ELR (cell line): ENCODE measurements at places on chromosomes 16 and 17.
A peak's percentile ranks its signal among the peaks of the same experiment; 100 is the strongest.

GRCh38 chr16:73764321-73764720 is 532.3 kb upstream of the PSMD7 start:
- DNase-seq = no peak

DNA sequence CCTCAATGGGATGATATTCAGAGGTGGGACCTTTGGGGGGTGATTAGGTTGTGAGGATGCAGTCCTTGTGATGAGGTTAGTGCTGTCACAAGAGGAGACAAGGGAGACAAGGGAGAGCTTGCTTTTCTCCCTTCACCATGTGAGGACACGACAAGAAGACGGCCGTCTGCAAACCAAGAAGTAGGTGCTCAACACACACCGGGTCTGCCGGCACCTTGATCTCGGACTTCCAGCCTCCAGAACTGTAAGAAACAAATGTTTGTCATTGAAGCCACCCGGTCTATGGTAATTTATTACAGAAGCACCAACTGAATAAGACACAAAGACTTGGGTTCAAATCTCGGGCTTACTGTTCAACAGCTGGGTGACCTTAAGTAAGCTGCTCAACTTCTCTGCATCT is 64.9 kb downstream of the MPHOSPH6 start:
- DNase-seq = no peak

DNA sequence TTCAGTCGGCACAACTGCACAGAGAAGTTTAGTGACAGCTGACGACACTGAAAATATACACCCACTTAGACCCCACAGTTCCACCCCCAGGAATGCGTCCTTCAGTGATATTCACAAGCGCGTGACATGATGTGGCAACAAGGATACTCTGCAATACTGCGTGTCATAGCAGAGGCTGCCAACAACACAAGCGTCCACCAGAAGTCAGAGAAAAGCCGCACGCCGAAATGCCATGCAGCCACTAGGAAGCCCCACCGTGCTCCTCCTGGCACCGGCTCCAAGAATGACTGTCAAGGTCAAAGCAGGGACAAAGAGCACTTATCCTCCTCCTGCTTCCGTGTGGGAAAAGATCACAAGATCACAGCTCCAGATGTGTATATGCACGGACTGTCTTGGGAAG is 3.5 kb downstream of the ATP2A3 start:
- DNase-seq = no peak

DNA sequence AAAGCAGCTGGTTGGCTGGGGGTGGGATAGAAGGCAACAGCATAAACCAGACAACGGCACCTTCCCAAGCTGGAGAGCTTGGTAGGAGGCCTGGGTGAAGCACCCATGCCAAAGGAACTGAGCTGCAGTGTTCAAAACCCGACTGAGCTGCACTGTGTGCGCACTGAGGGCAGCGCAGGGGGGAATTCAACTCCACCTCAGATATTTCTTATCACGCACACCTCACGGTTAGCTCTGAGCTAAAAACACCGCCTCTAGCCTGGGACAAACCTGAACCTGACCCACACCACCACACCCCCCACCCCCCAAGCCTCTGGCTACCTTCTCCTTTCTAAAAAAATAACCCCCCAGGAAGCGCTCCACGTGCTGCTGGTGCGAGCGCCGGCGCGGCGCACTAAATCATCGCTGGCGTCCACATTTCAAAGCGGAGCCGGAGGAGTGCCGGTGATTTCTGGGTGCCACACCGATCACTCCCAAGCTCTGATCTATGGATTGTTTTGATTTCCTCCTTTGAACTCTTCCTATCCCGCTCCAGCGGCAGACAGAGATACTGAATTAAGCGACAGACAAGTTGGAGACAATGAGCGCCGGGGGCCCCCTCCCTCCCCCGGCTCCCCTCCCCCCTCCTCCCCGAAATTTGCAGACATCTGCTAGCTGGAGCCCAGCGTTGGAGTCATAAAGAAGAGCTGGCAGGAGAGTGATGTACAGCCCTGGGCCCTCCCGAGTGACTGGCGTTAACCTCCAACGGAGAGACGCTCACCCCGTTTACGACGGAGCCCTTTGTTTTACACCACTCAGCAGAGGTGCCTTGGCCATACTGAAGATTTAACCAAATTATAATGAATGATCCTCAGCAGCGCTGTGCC is 85.0 kb downstream of the NOG start:
- DNase-seq = no peak

DNA sequence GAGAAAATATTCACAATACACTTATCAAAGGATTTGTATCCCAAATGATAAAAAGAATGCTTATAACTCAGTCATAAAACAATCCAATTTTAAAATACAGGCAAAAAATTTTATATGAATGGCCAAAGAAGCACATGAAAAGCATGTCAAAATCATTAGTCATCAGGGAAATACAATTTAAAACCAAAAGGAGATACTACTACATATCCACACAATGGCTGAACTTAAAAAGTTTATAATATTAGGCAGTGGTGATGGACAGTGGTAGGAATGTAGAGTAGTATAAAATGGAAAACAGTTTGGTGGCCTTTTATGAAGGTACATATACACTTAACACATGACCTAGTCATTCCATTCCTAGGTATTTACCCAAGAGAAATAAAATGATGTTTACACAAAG is 12.2 kb downstream of the CMC2 start:
- DNase-seq = peak; percentile 65

- DNase-seq = no peak
Observed at GRCh38 chr16:20515688-20516090, 60.5 kb downstream of the ACSM2B start.

DNA sequence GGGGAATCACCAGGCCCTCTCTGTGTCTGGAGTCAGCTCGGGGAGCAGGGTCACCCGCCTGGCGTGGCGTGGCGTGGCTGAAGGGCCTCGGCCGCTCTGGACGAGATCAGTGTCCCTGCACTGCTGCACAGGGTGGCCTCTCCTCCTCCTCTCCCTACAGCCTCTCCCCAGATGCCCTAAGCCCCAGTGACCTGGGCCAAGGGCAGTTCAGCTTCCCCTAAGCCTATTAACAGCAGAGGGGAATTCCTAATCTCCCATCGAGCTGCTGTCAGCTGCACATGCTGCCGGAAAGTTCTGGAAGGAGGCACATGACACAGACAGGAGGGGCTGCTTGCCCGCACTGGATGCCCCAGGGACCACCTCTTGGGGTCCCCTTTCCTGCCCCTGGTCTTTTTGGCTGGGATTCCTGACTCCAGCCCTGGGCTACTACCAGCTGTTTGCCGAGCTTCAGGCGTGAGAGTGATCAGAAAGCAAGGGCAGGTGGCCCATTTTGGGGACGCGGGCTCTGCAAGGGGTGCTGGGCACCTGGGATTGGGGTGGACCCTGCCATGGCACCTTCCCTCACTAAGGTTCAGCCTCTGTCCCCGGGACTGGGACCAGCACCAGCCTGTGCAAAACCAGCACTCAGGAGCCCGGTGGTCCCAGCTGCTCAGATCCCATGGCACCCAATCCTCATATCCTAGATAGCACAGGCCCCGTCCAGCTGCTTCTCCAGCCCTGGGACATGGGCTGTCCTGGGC is 794 bp downstream of the PDE6G start:
- DNase-seq = no peak

- DNase-seq = no peak
Observed at GRCh38 chr16:58026705-58027160, 1.2 kb downstream of the MMP15 start.

DNA sequence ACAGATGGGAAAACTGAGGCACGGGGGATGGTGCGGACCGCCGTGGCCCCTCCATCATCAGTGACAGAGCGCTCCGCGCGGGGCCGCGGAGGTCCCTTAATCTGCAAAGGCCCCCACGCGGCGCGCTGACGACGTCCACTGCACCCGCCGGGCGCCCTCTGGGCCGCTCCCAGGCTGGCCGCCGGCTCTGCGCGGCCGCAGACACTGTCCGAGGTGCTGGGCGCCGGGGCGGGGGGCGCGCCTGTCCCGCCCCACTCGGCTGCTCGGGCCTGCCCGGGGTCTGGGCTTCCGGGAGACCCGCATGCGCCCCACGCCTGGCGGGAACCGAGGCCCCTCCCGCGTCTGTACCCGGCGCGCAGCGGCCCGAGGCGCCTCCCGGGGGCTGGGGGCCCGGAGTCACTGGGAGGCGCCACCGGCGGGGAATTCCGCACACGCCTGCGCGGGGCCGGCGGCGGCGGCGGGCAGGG is 550 bp upstream of the RNF213 start:
- DNase-seq = peak; percentile 87

GRCh38 chr16:88855736-88856121 is 1.0 kb downstream of the GALNS start:
- no peak for DNase-seq

DNA sequence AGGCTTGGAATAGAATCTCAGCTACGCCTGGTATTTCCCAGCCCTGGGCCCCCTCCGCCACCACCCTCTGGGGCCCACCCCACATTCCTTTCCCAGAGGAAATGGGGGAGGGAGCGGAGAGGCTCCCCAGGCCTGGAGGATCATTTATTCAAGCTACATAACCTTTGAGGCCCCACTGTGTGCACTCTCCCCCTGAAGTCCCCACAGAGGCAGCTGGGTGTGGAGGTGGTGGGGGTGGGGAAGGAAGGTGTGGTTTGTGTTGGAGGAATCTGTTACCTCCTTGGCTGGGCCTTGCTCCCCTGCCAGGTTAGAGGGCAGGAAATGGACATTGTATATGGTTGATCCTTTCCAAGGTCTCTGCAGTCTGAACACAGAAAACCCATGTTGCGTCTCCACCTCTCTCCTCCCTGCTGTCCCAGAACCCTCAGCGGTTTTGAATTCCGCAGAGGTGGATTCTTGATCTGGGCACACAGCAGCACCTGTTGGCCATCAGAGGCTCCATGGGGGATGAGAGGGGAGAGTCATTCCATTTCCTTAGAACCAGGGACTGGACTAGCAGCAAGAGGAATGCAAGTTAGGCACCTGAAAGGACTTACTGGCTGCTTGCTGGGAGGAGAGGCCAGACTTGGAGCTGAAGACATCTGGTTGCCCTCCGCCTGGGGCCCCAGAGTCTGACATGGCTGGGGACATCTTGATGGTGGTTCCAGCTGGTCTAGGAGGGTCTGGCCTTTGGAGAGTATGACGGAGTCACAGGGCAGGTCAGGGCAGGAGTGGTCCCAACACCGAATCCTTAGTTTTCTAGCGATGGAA is 23.0 kb downstream of the ARHGAP23 start:
- peak; percentile 93 for DNase-seq

DNA sequence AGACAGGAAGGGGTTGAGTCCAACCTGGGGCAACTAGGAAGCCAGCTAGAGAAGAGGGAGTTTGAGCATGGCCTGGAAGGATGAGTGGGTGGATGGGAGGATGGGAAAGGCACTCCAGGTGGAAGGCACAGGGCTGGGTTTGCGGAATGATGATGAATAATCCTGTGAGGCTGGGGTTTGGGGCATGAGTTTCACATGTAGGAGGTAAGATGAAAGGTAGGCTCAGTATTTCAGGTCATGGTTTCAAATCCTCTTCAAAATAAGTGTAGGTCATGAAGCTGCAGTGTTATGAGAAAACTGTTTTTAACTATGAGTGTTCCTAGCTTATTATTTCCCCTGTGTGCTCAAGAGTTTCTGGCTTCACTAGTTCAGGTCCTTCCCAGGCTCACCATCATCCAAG is 130.3 kb downstream of the SKAP1 start:
- DNase-seq = no peak

- peak; percentile 88 for DNase-seq
Observed at GRCh38 chr17:78962345-78962983, 17.3 kb downstream of the LGALS3BP start.

GRCh38 chr16:73083271-73083670 is 35.3 kb upstream of the ZFHX3 start:
- DNase-seq = no peak

DNA sequence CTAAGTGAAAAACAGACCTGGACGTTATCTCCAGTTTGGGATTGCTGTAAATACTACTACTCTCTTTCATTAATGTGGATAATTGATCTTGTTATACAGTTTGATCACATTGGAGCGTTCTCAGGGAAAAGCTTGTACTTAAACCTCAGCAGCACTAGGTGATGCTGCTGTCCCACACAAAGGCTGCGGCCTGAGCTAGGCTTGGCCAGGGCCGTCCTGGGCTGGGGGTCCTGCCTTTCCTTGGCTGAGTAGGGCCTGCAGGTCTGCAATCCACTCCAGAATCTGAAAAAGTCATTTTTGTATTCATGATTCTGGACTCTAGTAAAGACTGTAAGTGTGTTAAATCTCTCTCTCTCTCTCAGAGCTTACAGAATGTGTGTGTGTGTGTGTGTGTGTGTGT is 23.7 kb upstream of the PMFBP1 start:
- DNase-seq = no peak

DNA sequence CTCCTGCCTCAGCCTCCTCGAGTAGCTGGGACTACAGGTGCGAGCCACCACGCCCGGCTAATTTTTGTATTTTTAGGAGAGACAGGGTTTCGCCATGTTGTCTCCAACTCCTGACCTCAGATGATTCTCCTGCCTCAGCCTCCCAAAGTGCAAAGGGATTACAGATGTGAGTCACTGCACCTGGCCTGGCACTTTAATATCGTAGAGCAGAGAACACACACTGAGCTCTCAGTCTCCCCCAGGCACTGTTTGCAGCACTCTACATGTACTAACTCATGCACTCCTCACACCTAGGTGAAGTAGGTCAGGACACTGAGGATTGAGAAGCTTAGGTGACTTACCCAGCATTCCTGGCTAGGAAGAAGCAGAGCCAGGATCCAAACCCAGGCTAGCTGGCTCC is 15.0 kb downstream of the C17orf100 start:
- no peak for DNase-seq

DNA sequence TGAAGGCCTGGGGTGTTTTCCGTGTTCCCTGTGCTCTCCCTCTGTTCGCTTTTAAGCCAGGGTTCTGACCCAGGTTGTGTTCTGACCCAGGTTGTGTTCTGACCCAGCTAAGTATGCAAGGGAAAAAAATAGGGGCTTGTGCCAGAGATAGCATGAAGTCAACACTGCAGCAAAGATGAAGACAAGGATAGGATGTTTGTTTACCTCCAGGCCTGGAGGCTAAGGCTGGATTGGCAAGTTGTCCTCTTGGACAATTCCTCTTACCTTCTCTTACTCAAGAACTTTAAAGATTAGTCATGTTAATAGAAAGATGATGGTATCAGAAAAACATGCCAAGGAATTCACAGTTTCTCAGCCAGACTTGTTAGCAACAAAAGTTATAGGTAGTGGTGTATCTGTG is 19.4 kb downstream of the LYRM9 start:
- DNase-seq = no peak

GRCh38 chr17:48722915-48723422 is at the start of gene PRAC2:
PRAC2 (plus strand) TSS chr17:48723185; CDS start chr17:48724411, 1,226 bp downstream.
- no peak for DNase-seq

DNA sequence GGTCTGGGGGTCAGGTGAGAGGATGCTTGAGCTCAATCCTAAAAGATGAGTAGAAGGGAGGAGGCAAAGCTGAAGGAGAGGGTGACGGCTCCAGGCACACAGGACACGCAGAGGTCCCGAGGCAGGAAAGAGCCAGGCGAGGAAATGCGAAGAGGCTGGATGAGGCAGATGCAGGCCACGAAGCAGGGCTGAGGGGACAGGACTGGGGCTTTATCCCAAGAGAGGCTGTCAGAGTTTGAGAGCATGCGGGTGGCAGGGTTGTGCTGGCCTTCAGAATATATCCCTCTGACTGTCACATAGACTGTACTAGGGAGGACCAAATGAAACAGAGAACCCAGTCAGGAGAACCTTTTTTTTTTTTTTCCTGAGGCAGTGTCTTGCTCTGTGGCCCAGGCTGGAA is 100.2 kb downstream of the RMI2 start:
- DNase-seq = no peak

GRCh38 chr17:39364236-39365025 is 37.0 kb downstream of the FBXL20 start:
- DNase-seq = no peak

- no peak for DNase-seq
Observed at GRCh38 chr16:70712942-70713341, 27.1 kb upstream of the MTSS2 start.

- DNase-seq = no peak
Observed at GRCh38 chr16:7983676-7984075, 606.6 kb downstream of the TMEM114 start.
